ENCODE measurements at places on chromosomes 13 and 19.

- peak; percentile 59 for DNase-seq
These were observed 315.9 kb downstream of the ATP8A2 start for GRCh38 chr13:25687471-25688225.

GRCh38 chr19:56121180-56122167 lies at the start of gene ZNF787:
TSS of gene ZNF787 (minus strand) at chr19:56121295. CDS start at chr19:56103217, 18,078 bp downstream.
- peak; percentile 89 for DNase-seq

DNA sequence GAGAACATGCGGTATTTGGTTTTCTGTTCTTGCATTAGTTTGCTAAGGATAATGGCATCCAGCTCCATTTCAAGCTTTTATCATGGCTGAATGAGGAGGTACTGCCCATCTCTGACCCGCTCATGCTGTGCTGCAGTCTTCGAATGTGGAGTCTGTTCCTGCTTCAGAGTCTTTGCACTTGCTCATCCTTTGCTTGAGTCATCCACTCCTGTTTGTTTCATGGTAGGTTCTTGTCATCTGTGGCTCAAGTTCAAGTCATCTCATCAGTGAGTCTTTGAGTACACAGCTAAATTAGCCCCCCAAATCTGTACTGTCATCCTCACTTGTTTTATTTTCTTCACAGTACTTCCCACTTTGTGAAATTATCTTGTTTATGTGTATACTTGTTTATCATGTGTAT lies 5.4 kb downstream of the UCHL3 start:
- no peak for DNase-seq

DNA sequence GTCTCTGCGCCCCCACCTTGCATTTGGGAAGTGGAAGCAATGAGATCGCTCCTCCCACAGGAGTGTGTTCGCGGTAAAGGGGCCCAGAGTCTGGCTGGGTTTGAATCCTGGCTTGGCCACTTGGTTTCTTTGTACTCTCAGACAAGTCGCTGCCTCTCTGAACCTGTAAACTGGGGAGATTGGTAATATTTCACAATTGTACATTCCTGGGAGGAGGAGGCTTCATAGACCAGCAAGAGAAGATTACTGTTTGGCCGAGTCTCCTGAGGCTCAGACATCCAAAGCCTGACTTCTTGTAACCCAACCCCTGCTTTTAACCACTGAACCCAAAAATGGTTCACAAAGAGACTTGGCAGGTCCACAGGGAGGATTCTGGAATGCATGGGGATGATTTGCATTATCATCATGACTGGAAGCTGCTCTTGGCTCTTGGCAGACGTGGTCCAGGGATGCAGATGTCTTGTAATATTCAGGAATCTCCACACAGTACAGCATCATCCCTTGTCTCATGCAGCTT lies 13.6 kb upstream of the STRN4 start:
- no peak for DNase-seq

GRCh38 chr19:50764409-50764808 lies 5.9 kb upstream of the GPR32 start:
- DNase-seq, result no peak

DNA sequence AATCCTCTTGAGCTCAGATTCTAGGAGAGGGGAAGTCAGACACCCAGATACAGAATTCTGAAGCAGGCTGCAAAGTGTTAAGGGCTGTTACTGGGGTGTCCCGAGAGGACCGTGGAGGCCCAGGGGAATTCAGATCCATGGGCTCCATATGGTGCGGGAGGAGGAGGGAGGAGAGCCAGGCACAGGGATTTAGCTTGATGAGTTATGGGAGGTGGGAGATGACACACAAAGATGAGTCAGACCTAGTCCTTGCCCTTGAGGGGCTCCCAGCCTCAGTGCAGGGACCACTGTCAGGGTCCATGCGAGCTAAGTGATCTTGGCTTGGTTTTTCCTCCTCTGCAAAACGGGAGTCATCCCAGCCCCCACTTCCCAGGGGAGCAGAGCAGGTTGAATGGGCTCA lies 14.4 kb upstream of the GIPR start:
- DNase-seq, result no peak

DNA sequence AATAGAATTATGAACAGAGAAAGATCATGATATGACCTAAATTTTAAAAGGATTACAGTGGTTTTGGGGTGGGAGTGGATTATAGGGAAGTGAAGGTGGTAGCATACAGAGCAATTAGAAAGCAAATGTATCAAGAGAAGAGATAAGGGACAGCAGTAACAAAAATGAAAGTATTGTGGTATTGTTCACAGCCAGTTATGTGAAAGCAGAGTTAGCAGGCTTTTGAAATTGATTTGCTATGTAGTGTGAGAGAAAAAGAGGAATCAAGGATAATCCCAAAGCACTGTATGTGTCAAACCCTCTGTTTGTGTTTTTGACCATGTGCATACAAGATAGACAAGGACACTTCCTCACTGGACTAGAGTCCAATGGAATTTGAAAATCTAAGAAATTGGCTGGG lies 1721.4 kb downstream of the PCDH9 start:
- DNase-seq, result no peak

- no peak for DNase-seq
These were observed at the start of gene CCDC169 for GRCh38 chr13:36297366-36298338. TSS of gene CCDC169 (minus strand) at chr13:36297814. CDS start at chr13:36297719, 95 bp downstream.

- DNase-seq, result no peak
These were observed 222.3 kb upstream of the SOX1 start for GRCh38 chr13:111844682-111845081.

DNA sequence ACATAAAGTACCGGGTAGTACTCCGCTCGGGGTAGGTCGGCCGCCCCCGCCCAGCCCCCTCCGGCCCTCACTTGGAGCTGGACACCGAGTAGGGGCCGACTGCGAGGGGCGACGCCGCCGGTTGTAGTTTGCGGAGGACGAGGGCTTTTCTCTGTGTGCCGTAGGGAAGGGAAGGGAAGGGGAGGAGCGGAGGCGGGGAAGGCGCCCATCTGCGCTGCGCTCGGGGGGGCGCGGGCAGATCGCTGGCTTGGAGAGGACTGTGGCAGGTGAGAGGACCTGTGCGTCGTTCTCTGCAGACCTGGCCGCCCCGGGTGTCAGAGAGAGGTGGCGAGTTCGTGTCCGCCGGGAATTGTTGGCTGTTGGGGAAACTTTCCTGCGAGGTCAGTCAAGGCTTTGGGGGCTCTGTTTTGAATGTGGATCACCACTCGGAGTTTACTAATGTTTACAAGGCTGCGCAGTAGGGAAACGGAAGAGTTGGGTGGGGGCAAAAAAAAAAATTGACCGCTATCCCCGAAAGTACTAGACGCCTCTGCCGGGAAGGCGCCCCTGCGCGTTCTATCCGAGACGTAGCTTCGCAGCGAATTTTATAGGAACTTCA lies 1.4 kb downstream of the ING1 start:
- peak; percentile 45 for DNase-seq

DNA sequence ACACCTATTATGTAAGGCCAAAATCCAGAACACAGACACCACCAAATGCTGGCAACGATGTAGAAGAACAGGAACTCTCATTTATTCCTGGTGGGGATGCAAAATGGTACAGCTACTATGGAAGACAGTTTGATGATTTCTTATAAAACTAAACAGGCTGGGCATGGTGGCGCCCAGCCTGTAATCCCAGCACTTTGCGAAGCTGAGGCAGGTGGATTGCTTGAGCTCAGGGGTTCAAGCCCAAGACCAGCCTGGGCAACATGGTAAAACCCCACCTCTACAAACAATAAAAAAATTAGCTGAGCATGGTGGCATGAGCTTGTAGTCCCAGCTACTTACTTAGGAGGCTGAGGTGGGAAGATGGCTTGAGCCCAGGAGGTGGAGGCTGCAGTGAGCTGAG lies 98.3 kb downstream of the TUBA3C start:
- DNase-seq, result no peak

- DNase-seq, result no peak
These were observed 1062.5 kb upstream of the PCDH9 start for GRCh38 chr13:68292601-68293000.

DNA sequence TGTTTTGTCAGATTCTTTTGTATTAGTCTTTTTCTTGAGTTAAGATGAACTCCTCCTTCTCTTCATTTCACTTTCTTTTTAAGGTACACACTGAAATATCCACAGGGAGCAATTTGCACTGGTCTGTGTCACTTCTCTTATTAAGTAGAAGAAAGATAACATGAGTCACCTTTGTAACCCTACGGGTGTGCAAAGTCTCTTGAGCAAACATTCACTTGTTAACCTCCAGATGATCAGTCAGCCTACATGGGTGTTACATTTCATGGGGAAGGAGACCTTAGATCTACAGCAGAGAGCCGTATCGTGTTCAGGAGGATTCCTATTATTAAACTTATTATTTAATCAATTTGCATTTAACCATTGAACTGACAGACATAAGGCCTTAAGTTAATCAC lies 5.1 kb downstream of the ZNF507 start:
- no peak for DNase-seq

GRCh38 chr13:84864341-84864740 lies 934.9 kb downstream of the SLITRK6 start:
- no peak for DNase-seq

DNA sequence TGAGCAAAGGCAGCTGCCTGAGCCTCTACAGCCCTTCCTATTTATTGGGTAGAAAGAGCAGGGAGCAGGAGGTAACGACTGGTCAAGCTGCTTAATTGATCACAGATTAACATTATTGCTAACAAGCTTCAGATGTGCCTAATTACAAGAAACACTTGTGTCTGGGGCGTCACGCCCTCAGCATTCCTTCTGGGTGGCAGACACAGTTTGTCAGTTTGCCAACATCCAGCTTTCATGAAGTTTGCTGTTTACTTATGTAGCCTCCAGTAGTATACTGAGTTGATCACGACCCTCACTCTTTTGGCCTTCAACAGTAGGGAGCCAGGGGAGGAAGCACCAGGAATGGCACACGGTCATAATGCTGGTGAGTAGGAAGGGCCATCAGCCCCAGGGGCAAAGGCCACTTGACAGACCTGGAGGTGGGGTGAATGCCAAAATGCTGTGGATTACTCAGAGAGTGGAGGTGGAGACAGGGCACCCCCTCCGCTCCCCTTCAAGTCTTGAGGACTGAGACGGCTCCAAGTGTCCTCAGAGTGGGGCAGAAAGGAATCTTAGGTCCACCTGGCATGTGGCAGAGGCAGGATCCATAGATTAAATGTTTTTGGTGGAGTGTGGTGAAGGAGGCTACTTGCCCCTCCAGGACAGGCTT lies 34.9 kb upstream of the PSPC1 start:
- no peak for DNase-seq

GRCh38 chr13:26473571-26474230 lies 83.8 kb upstream of the WASF3 start:
- no peak for DNase-seq

- no peak for DNase-seq
These were observed 508.4 kb upstream of the MIR17HG start for GRCh38 chr13:90839061-90839460.

GRCh38 chr13:25171170-25171516 lies 945 bp downstream of the AMER2 start:
- DNase-seq, result no peak

GRCh38 chr19:9073806-9074205 lies 13.1 kb upstream of the OR1M1 start:
- no peak for DNase-seq

DNA sequence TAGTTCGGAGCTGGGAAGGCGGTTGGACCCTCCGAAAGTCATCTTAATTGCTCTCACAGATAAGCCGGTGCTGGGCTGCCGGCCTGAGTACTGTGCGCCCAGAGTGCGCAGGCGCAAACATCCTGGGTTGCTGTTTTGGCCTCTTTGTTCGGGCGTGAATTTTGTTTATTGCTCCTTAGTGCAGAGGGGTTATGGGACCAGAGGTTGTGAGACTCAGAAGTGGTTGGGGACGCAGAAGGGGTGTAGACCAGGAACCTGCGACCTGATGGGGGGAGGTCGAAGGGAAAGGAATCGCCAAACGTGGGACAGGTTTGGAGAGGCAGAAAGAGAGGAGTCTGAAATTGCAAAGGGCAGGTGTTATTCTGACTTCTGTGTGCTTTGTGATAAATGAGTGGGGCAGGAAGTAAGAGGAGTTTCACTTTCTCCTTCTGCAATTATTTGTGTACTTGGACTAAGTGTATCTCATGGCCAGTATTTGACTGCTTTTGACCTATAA lies 607 bp upstream of the ZNF566 start:
- peak; percentile 68 for DNase-seq

DNA sequence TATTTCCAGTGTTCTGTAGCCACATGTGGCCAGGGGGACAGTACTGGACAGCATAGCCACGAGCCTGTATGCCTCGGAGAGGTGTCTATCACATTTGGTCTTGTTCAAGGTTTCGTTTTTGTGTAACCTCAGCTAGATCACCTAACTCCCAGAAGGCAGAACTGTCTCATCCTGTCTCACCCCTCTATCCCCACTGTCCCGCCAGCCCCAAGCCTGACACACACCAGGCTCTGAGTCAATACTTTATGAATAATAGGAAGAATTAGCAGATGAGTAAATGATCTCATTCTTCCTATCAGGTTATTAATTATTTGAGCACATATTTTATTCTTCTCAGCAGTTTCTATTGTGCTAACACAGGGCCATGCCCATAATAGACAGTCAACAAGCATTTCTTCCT lies 132.2 kb downstream of the NUFIP1 start:
- no peak for DNase-seq

DNA sequence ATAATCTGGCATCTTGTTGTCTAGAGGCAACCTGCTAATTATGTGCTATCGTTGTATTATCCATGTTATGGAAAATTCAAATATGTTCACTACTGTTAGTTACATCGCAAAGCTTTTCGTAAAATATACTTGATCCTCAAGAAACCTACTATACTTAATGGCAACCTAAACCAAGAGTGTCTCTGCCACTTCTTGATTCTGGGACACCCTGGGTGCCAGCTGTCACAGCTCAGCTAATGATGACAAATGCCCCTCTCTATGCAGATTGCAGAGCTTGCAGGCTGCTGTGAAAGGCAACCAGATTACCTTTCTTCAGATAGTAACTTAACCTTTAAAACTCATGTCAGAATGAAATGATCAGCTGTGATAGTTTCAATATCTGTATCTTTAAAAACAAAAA lies 8.9 kb upstream of the MAB21L1 start:
- peak; percentile 0 for DNase-seq

GRCh38 chr19:34985249-34986022 lies 14.7 kb upstream of the GRAMD1A start:
- DNase-seq, result no peak

GRCh38 chr19:48230555-48231129 lies 25.1 kb downstream of the CARD8 start:
- no peak for DNase-seq

DNA sequence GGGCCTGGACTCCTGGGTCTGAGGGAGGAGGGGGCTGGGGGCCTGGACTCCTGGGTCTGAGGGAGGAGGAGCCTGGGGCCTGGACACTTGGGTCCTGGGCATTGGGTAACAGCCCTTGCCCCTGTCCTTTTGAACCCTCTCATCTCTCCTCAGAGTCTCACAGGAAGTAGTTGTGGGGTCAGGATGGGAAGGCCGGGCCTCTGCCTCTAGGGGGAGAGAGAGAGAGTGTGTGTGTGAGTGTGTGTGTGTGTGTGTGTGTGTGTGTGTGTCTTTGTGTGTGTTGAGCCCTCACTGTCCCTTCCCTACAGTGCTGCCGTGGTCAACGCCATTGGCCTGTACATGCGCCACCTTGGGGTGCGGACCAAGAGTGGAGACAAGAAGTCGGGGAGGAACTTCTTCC lies 10.9 kb downstream of the ARHGEF1 start:
- DNase-seq, result no peak

DNA sequence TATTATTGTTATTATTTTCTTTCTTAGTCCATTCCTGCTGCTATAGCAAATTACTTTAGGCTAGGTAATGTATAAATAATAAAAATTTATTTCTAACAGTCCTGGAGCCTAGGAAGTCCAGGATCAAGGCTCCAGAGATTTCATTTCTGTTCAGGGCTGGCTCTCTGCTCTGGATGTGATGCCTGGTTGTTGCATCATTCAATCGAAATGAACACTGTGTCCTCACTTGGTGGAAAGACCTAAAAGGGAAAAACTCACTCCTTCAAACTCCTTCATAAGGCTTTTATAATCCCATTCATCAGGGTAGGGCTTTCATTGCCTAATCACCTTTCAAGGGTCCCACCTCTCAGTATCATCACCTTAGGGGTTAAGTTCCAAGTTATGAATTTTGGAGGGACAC lies 395.0 kb downstream of the EFNB2 start:
- no peak for DNase-seq
